Muscle of arm (tissue), 14 donors: ENCODE measurements at places on chromosomes 2 and 18.

DNA sequence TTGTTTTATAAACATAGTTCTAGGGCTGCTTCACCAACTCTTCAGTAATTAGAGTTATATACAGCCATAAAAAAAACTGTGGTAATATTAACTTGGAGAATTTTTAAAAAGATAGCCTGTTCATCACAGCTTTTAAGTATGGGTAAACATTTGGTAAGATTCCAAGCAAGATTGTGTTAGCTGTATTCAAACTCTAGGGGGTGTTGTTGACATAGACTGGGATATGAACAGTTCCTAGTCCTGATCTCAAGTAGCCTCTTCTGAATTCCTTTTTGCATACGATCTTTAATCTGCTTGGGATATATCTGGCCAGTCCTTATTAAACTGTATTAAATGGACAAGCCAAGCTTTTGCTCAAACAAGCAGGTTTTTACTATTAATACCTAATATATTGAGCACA, 13.4 kb downstream of the NOP58 start:
- no peak for DNase-seq

DNA sequence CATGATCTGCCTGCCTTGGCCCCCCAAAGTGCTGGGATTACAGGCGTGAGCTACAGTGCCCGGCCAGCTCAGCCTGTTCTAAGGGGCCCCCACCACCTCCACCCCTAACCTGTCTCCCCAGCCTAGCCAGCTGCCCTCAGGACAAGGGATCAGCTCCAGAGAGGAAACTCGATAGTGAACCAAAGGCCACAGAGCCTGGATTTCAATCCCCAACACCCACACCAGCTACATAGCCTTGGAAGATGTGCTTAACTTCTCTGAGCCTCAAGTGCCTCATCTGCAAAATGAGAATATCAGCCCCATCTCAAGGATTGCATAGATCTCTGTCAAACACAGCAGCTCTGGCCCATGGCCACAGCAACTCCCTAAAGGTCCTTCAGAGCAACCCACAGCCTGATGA, 32.0 kb downstream of the BIN1 start:
- no peak for DNase-seq

GRCh38 chr2:68739595-68740399, 5.2 kb downstream of the ARHGAP25 start:
- DNase-seq = no peak

DNA sequence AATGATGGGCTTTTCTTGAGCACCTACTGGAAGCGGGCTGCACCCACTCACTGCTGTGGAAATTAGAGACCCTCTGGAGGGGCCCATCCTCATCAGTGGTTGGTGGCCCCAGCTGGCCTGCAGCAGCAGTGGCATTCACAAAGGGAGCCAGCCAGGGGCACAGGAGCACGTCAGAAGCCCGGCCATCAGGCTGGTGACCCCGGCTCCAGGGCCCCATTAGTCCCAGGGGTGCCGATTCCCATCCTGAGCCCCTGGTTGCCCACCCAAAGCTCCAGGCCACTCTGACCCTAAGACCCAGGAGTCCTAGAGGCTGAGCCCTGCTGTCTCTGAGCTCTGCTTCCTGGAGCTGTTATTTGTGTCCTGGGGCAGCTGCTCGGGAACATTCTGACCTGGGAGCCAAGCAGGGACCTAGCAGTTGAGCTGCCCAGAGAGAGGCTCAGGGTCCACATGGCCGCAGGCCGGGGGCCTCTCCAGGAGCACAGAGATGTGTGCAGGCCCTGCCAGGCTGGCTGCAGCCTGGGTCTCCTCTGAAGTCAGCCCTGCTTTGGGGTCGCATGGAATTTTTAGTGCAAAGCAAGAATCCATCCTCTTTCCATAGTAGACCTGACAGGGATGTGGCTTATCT, 207.2 kb downstream of the KLHL29 start:
- no peak for DNase-seq

DNA sequence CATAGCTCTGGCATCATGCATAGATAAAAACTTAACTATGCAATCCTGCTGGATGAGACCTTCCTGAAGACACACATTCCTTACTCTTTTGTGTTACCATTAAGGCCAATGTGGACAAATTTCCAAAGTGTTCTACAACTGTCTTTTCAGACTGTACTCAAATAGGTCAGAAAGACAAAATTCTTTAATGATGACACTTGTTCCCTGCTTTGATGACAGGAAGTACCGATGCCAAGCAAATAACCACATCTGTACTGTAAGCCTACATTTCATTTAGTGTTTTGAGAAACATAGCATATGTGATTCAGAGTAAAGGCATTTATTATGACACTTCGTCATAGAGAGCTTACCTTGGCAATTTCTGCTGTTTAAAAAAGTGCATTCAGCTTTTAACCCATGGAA, 55.0 kb downstream of the PMAIP1 start:
- no peak for DNase-seq

GRCh38 chr2:241209271-241209670, 20.8 kb downstream of the ANO7 start:
- no peak for DNase-seq

- DNase-seq = no peak
These were observed 345.2 kb upstream of the SLC8A1 start for GRCh38 chr2:40797120-40797519.
